ENCODE measurements at places on chromosomes 1 and 21.

GRCh38 chr1:7621334-7622219, 149.5 kb upstream of the VAMP3 start:
- DNase-seq: no peak

GRCh38 chr21:29296446-29296845, 2.3 kb upstream of the BACH1 start:
- DNase-seq: no peak

DNA sequence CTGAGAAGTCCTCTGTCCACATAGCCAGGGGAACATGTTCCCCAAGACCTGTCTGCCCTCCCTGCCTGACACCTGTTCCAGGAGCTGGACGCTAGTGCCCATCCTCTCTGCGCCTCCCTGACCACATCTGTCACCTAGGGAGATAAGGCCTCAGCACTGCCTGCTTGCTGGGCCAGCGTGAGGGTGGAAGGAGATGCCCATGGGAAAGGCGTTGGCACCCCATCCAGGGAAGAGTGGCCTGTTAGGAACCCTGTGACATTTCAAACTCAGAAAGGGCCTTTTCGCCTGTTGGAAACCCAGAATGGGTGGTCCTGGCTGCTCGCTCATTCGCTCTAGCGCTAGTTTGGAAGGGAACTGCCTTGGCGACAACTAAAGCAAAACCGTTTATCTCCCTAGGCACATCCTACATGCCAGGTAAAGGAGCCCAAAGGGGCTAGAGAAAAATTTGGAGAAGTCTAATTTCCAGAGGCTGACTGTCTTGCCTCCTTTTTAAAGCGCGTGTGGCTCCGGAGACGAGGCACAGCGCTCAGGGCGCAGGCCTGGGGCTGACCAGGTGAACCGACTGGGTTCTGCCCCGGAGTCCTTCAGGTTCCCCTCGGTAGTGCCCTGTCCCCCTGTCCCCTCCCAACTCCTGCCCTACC, 410 bp downstream of the ACTA1 start:
- no peak for DNase-seq

- DNase-seq: no peak
Measured at GRCh38 chr1:29711582-29712283, 475.4 kb downstream of the PTPRU start.

GRCh38 chr1:89201106-89201794, 2.5 kb upstream of the GBP4 start:
- no peak for DNase-seq

DNA sequence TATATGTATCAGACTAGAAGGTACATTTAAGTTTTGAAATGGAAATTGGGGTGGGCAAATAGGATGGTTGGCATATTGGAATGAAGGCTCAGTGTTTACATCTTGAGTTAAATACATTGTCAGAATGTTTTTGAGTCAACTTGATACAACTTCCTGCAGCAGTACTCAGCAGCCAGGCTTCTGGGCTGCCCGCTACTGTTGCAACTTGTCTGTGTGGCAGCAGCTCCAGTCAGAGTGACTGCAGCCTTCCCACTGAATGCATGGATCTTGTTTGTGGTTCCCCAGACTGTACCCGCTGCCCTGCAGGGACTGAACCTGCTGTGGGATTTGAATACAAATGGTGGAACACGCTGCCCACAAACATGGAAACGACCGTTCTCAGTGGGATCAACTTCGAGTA, 24.9 kb upstream of the SARS1 start:
- DNase-seq: no peak

- no peak for DNase-seq
Measured at GRCh38 chr1:34977210-34977471, 8.0 kb downstream of the TMEM35B start.

DNA sequence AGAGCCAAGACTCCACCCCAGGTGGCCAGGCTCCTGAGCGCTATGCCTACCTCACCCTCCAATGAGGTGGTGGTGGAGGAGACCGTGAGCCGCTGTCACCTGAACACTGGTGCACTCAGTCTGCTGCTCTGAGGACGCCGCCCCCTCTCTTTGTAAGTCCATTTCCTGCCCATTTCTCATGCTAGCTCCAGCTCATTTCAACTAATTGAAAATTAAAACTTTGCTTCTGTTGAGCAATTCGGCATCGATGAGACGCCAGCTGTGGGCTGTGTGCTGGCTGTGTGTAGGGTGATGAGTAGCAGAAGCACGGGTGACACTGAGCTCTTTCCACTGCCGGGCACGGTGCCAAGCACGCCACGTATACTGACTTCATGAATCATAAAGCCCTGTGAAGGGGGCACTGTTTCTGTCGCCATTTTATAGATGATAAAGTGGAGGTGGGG, 11.2 kb downstream of the TNFRSF1B start:
- DNase-seq: no peak

DNA sequence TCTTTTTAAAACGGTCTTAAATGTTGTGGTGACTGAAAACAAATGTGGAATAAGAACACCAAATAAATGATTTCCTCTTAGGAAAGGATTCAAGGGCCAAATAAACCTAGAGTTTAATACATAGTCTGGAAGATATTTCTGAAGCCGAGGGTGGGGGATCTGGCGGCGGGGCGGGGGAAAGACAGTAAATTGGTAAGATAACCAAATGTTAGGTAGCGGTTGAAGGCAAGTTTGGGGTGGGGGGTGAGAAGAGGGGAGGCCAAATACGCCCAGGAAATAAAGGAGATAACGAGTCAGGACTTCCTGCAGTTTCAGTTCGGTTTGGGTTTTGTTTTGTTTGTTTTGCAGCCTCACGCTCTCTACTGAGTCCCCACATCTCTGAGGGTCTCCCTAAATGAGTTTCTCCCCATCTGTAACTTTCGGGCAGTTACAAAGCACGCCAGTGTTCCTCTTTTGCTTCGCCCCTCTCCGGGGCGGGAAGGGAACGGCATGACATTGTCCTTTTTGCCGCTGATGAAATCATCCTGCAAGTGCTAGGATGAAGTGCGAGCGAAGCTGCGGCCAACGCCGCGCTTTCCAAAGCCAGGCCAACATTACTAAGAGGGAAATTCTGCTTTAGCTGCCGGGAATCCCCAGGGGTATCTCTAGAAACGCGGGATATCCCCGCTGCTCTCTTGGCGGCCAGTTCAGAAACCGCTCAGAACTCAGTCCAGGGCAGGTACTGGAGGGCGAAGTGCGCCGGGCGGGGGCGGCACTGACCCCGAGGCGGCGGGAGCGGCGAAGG, 844 bp downstream of the NIBAN1 start:
- DNase-seq: peak; percentile 27

DNA sequence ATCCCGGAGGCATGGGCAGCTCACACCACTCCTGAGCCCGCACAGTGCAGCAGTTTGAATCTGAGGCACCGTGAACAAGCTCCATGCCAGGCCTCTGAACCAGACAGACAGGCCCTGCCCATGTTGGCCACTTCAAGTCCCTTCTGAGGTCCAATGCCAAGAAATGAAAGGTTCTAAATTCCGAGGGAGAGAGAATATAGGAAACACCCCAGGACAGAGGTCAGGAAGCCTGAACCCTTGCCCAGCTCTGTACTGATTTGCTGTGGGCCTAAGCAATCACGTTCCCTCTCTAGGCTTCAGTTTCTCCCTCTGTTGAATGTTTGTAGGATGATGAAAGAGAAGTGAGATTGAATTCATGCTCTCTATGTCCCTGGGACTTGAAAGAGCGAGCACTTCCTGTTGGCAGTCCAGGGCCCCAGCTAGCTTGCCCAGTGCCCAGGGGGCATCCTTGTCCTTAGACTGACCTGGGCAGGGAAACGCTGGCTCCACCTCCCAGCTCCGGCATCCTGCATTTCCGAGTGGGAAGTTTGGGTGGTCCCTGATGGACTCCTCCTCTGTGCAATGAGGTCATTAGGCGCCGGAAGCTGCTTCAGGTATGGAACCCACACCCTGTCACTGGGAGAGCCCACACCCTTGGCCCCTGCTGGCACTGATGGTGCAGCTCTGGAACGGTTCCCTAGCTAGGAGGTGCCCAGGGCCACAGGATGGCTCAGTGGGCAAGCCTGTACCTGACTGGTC, 242.4 kb upstream of the TMEM51 start:
- DNase-seq: no peak

- DNase-seq: no peak
Measured at GRCh38 chr1:59125154-59125553, 171.7 kb upstream of the FGGY start.

- DNase-seq: no peak
Measured at GRCh38 chr1:247360116-247360898, 28.6 kb upstream of the ZNF496 start.

All from KG1 (cell line).